ENCODE measurements at places on chromosomes 1 and 21.

DNA sequence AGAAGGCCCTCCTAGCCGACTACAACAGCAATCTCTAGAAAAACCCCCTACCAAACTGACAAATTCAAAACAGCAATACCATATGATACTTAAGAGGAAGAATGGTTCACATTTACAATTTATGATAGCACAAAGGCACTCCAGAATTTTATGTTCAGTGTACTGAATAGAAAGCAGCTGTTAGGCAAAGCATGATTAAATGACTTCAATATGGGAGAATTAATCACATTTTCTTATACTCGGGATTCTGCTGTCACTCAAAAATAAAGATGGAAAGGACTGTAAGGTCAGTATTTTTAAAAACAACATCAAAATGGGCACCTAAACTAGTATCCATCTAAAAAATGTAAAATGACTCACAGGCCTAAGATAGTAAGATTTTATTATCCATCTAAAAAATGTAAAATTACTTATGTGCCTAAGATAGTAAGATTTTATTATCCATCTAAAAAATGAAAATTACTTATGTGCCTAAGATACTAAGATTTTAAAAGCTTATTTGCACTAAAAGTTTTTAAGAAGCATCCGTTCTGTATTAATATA is 198.5 kb downstream of the SMYD3 start:
- DNase-seq: no peak

DNA sequence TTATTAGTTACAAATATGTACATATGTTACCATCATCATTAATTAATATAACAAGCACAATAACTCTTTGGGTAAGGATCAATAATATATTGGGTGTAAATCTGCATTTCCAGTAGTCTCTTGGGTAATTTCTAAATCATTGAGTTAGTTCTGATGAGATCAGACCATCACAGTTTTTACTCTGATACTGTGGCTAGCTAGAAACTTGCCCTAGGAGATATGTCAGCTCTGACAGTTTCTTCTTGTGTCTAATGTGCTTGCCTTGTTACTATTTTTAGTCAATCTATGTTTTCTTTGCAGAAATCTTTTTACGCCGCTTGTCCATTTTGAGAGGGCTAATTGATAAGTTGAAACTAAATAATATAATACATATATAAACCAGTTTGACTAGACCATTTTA is 285.6 kb upstream of the ST6GALNAC5 start:
- no peak for DNase-seq

DNA sequence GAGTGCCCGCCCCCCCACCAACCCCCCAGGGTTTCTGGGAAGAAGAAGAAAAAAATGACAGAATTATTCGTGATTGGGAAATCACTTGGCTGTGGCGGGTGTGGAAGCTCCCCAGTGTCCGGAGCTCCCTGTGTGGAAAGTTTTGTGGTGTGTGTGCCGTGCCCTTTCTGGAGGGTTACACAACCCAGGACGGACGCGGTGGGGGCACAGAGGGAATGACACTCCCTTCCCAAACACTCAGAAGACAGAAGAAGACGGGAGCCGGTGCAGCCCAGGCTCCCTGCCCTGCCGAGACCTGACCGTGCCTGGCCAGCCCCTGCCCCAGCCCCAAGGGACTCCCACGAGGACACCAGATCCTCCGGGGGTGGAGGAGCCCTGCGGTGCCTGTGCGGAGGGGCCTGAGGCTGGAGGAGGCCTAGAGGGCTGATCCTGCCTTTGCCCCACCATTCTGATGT is 33.0 kb upstream of the ADARB1 start:
- no peak for DNase-seq

DNA sequence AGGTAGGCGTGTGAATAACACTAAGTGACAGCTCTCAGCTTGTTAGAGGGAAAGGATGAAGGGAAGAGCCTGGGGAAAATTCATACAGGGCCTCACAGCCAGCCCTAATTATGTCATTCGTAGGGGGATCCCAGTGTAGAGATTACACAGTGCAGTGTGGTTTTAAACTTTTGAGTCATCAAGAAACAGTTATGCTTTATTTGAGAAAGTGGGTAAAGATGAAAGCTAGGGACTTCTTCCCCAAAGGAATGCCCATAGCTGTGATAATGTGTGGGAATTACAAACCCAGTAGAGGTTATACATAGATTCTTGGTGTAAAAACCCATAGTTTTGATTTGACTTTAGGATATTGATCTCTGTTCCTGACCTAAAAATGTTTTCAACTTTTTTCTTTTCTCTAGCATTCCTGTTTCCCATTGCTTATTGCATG is 1.9 kb downstream of the TTF2 start:
- DNase-seq: no peak

- DNase-seq: no peak
Measured at GRCh38 chr1:115448282-115449044, 110.4 kb upstream of the NGF start.

All from stimulated activated CD8-positive, alpha-beta memory T cell treated with anti-CD3 and anti-CD28 coated beads, Interleukin-7, amount 100 ng/mL, for 1 hour (primary cell).